Stimulated activated CD8-positive, alpha-beta memory T cell treated with anti-CD3 and anti-CD28 coated beads, Interleukin-2, amount 100 ng/mL, for 1 hour (primary cell): ENCODE measurements at places on chromosomes 4 and X.

DNA sequence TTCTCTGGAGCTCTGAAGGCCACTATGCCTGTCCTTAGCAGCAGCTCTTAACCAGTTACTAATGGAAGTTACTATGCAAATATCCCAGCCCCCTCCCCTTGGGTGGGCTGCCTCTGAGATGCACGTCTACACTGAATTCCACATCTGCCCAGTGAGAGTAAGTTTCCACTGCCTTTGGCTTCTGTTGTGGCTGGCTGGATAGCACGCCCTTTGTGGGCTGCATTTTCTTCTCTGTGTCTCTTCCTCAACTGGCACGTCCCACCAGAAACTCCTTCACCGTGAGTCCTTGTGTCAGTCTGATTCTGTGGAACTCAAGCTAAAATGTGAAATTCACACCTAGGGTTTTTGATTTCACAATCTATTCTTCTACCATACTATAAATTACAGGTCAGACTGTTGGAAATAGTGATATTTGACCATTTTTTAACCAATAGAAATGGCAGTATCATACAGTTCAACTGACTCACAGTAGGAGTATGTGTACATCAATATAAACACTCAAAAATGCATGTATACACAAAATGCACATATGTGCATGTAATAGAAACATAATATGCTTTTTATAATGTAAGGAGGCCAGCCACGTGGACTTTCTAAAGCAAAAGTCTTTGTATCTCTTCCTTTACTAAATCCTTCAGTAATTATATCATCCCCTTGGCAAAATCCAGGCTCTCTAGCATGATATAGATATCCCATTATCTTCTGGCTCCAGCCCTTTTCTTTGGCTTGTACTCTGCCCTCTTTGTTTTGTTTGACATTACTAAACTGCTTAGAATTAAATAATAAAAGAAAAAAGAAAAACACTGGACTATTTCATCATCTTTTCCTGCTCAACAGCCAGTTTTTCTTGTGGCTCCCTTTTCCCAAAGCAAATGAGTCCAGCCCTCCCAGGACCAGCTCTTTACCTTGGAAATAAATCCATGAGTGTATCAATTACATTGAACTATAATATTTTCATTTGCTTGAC, 33.2 kb upstream of the LDB2 start:
- no peak for DNase-seq

- no peak for DNase-seq
Observed at GRCh38 chrX:1592470-1593142, 1.2 kb downstream of the AKAP17A start.

GRCh38 chr4:123674762-123675465, 278.3 kb downstream of the SPRY1 start:
- no peak for DNase-seq

GRCh38 chrX:107442914-107443527, 6.4 kb upstream of the FRMPD3 start:
- DNase-seq = no peak

DNA sequence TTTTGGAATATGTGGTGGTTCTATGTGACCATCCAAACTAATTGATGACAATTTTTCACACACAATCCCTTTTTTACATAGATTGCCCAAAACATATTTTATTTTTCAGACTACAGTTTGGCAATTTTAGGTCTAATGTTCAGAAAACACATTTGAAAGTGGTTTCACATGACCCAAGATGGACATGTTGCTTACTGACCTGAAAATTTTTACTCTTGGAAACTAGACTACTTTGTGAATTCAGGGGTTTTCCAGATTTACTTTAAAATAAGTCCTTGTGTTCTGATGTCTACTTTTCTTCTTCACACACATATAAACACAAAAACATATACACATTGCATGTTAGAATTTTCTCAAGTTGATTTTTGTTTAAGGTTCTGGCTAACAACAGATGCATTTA, 79.5 kb downstream of the HMGB2 start:
- DNase-seq = no peak

DNA sequence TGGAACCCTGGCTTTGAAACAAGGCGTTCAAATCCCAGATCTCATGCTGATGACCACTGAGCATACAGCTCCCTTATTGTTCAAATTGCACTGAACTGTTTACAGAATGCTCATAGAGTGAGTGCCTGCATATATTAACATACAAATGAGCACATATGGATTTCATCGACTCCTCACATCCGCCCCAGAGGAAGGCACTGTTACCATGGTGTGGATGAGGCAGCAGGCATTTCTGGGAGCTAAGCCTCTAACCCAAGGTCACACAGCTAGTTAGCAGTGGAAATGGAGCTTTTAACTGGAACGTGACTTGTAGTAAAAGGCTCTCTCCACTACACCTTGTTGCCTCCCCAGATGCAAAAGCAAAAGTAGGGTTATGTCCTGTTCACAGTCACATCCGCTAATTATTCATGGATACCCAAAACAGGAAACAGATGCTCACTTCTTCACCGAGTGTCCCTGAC, 289.7 kb downstream of the STK32B start:
- no peak for DNase-seq

DNA sequence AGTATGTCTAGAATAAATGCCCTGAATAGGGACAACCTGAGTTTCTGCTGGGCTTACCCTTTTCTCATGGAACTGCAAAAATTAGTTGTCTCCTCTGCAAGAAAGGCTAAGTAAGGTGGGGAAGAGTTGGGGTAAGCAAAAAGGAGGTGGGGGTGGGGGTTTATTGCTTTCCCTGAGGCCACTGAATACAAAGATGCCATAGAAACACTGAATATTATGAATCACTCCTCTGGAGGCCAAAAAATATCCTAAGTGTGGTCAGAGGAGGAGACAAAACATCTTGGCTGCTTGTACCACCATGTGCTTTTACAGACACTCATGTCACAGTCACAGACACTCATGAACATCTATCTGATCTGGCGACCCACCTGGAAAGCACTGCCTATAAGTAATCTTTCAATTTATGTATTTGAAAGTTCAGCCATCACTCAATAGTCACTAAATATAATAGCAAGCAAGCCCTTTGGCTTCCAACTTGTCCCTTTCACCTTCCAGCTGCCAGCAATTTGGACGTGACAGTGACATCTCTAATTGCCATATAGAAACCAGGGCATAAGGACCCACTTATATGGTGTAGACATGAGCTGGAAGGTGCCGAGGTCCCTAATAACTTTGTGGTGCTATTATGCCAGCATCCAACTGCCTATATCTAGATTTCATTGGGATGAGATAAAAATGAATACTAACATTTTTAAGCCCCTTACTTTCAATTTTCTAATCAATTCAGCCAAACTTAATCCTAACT, 122.7 kb upstream of the CBR4 start:
- no peak for DNase-seq

DNA sequence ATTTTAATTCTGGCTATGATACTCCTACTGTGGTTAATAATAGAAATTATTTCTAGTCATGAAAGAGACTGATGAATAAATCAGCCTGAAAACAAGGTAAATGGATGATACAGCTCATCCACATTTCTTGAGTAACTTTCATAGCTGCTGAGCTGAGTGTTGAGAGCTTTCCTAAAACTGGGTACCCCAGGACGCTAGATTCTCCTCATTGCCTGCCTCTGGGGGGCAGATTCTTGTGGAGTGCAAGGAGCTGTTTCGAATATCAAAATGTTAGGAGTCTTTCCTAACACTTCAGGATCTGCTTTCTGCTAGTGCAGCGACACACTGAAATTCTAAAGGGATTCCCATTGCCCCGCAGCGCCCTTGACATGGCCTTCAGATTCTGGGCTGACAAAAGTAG, 2.1 kb downstream of the MND1 start:
- DNase-seq = no peak

DNA sequence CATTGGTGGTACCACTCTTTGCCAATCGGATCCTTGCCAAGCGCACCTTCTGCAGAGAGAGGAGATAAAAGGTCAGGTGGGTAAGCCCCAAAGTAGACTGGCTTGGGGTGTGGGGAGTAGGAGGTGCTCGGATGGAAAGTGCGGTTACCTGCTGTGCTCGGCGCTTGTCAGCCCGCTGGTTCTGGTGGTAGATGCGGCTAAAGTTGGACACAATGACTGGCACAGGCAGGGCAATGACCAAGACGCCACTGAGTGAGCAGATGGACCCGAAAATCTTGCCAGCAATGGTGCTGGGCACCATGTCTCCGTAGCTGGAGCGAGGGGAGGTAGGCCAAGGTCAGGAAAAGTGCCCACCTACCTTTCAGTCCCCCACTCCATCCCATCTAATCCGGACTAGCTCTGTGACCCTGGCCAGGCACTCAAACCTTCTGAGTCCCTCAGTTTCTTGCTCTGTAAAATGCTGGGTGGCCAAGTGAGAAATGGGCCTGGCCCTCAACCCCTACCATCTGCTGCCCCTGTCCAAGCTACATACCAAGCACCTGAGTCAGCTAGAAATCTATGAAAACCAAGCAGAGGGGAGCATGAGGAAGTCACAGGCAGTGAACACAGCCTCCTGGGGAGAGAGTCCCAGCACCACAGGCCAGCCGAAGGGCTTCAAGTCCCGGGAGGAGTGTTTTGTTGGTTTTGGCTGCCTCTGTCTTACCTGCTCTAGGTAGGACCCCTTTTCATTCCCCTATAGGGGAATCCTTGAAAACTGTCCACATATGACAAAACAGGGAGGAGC, 4.7 kb downstream of the KCND1 start:
- no peak for DNase-seq

GRCh38 chr4:179595671-179596410, 2153.6 kb upstream of the AGA start:
- DNase-seq = no peak

DNA sequence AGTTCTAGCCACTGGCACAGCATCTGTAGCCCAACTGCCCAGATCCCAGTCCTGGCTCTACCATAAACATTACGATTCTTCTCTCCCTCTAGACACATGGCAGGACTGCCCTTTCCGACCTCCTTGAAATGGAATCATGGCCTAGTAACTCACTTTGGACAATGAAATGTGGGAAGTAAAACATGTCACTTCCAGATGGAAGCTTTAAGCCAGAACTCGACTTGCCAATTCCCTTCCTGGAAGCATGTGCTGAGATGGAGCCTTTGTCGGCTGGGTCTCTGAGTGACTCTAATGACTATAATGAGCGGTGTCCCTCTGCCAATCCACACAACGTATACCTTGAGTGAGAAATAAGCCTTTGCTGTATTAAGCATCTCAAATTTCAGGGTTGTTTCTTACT, 34.7 kb downstream of the SH3RF1 start:
- no peak for DNase-seq

DNA sequence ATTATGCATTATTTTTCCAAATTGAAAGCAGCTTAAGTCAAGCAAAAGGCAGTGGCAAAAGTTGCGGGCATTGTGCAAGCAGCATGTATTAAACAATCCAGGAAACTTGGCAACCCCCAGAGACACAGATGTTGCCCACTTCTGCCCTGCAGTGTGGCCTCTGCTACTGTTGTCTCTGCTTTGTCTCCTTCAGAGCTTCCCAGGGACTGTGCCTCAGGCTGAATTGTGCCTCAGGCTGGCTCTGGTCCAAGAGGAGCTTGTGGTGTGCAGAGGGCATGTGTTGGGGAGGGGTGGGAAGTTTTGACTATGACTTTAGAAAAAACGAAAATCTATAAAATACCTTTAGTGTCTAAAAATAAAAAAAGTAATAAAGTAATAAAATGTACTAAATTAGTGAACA, 201.4 kb downstream of the CCSER1 start:
- no peak for DNase-seq

- DNase-seq = no peak
Observed at GRCh38 chrX:118727686-118728339, 407 bp downstream of the IL13RA1 start.

DNA sequence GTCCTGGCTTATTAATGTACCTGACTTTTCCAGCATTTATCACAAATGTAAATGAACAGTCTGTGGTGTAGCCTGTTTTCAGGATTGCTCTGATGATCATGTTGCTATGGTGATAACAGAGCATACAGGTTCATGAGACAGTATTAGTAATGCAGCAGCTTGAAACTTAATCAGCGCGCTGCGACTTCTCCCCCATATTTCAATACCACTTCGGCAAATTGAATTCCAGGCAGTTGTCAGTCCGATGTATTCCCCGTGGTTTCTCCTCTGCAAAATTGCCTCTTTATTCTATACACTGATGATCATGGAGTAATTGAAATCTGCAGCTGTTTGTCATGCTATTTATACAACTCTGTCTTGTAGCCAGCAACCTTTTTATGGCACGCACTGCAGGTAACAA, 239.3 kb downstream of the C4orf33 start:
- no peak for DNase-seq

DNA sequence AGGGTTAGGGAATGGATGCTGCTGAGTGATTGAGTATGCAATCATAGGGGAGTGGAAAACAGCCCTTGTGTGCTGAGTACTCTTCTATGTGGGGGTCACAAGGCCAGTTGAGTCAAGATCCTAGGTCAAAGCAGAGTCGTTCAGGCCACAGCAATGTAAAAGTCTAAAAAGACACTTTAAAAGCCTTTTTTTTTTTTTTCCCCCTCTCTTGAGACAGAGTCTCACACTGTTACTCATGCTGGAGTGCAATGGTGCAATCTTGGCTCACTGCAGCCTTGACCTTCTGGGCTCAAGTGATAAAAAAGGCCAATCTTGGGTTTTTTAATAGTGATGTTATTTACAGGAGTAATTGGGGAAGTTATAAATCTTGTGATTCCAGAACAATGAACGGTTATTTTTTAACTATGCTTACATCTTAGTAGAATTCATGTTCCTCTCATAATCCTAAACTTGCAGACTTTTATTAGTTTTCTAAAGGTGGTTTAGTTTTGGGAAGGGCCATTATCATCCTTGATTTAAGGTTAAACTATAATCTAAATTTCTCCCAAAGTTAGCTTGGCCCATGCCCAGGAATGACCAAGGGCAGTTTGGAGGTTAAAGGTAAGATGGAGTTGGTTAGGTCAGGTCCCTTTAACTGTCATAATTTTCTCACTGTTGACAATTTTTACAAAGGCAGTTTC, 82.2 kb upstream of the BMP2K start:
- no peak for DNase-seq

- no peak for DNase-seq
Observed at GRCh38 chrX:109184506-109185139, 297.3 kb downstream of the GUCY2F start.

GRCh38 chrX:40734971-40735324, 394 bp downstream of the MED14 start:
- peak; percentile 8 for DNase-seq

DNA sequence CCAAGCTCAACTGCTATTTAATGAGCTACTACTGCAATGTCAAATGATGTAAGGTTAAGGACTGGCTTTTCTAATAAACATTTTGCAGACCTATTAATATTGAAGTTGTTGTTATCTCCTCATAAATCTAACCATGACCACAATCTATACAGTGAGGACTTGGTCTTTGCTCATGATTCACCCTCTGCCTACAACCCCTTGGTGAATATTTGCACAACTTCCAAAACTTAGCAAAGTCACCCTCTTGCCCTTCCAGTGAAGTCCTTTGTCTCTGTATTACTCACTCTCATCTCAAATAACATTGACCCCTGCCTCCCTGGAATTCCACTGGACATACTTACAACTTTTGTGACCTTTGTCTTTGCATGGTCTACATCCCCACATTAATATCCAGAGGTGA, 204.5 kb downstream of the KCNIP4 start:
- DNase-seq = no peak
